ENCODE measurements at places on chromosomes 16 and 17. TPM values are rescaled to one million over a fixed set of nuclear protein-coding genes. Genes with fewer than 3 reads are reported as not detected.
A peak's percentile ranks its signal among the peaks of the same experiment; 100 is the strongest.

KRTAP2-1 gene
- not detected for polyA plus RNA-seq

HP gene
- polyA plus RNA-seq: 6.0 TPM

ABCA3 gene
- polyA plus RNA-seq: 21.3 TPM

KRT33A gene
- not detected for polyA plus RNA-seq

GSG1L gene
- 0.11 TPM for polyA plus RNA-seq

UBALD1 gene
- 92.7 TPM for polyA plus RNA-seq

NPTX1 gene
- 0.30 TPM for polyA plus RNA-seq

SLC12A3 gene
- not detected for polyA plus RNA-seq

FNDC8 gene
- not detected for polyA plus RNA-seq

DNA sequence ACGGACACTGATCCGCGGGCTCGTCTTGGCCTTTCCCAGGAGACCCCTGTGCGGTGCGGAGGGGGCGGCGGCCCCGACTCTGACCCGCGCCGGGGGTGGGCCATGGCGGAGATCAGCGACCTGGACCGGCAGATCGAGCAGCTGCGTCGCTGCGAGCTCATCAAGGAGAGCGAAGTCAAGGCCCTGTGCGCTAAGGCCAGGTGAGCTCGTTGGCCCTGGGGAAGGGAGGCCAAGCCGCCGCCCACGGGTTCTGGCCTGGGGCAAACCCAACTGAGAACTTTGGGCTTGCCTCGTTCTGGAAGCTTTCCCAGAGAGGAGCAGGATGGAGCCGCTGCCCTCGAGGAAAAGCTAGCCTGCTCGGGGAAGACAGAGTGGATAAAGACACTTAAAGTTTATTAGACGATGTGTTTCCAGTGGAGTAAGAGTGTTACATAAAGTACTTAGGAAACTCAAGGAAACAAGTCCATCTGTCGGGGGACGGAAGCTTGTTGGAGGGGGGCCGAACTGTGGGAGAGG is 540 bp downstream of the PPP4C start:
- peak; percentile 53 for DNase-seq

GRCh38 chr17:60155427-60155814 is 5.6 kb downstream of the CA4 start:
- DNase-seq: no peak

DNA sequence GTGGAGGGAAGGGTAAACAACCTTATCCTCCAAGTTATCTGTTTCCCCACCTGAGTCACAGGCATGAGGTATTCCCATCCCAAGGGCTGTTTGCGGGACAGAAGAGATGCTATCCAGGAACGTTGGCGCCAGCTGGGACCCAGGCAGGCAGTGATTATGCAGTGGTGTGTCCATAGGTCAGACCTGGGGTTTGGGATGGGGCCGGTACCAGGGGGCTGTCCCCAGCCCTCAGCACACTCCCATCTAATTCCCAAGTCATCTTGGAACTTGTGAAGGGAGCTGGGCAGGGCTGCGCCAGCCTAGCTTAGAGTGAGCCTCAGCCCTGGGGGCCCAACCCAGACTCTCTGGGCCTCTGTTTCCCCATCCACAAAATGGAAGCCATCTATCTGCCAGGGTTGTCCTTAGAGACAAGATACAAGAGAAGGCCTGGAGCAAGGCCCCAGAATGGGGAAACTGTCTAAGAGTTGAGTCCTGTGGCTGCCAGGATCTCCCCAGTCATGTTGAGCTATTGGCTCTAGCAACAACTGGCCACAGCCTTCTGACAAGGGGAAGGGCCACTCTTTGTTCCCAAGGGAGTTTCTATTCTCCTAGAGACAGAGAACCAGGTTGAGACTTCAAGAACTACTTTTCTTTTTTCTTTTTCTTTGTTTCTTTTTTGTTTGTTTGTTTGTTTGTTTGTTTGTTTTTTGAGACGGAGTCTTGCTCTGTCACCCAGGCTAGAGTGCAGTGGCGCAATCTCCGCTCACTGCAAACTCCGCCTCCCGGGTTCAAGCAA is 9.8 kb upstream of the JUP start:
- DNase-seq: no peak

GRCh38 chr17:74842146-74842598 is 17.5 kb downstream of the GRIN2C start:
- DNase-seq: peak; percentile 66

- no peak for DNase-seq
Measured at GRCh38 chr17:12068946-12069345, 48.3 kb downstream of the MAP2K4 start.

- DNase-seq: peak; percentile 55
Measured at GRCh38 chr16:54194334-54194743, 92.2 kb downstream of the IRX3 start.

DNA sequence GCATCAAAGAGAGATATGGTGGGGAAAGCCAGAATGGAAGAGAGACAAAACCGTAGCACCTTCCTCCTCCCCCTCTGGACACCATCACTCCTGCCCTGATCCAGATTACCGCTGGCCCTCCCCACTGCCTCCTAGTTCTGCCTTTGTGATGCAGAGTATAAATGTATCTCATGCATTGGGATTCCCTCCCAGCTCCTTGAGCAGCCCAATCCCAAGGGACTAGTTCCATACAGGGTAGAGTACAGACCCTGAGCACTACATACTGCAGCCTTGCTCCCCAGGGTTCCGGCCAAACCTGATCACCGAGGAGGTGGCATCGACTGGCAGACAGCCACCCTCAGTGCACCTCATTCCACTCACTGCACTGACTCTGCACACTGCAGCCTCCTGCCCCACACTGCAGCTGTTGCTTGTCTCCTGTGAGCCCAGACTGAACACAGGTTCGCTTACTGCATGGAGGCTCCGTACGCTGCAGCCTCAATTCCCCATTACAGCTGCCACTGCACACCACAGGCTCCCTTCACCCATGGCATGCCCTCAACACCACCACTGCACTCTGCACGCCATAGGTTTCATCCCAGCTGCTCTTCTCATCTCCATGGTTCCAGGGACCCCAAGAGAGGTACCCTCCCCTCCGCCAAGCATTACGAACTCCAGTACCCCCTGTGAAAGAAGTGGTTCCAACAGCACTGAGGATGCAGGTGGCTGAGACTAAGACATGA is 1.7 kb upstream of the THRA start:
- no peak for DNase-seq
